ENCODE measurements at places on chromosomes 13 and 19. TPM values are rescaled to one million over a fixed set of nuclear protein-coding genes. Genes with fewer than 3 reads are reported as not detected.
A peak's percentile ranks its signal among the peaks of the same experiment; 100 is the strongest.

- DNase-seq: no peak
Measured at GRCh38 chr13:111539252-111539651, 218.8 kb downstream of the TEX29 start.

GRCh38 chr13:91247768-91248167 is 99.7 kb upstream of the MIR17HG start:
- DNase-seq: no peak

DNA sequence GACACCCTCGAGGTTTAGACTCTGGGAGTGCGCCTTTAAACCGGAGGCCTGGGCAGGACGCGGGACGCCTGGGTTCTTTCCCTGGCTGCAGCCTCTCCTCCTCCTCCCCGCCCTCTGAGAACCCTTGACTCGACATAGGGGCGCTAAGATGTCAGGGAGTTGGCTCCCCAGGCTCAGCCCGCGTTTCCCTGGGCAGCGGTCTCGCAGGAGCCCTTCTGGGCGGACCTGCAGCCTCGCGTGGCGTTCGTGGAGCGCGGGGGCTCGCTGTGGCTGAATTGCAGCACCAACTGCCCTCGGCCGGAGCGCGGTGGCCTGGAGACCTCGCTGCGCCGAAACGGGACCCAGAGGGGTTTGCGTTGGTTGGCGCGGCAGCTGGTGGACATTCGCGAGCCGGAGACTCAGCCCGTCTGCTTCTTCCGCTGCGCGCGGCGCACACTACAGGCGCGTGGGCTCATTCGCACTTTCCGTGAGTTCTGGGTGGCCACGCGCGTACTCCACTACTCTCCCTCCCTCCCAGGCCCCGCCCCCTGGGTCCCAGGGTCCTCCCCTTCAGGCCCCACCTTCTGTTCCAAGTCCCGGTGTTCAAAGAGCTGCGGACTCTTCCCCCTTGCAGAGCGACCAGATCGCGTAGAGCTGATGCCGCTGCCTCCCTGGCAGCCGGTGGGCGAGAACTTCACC is 1.3 kb downstream of the ICAM5 start:
- peak; percentile 40 for DNase-seq

DNA sequence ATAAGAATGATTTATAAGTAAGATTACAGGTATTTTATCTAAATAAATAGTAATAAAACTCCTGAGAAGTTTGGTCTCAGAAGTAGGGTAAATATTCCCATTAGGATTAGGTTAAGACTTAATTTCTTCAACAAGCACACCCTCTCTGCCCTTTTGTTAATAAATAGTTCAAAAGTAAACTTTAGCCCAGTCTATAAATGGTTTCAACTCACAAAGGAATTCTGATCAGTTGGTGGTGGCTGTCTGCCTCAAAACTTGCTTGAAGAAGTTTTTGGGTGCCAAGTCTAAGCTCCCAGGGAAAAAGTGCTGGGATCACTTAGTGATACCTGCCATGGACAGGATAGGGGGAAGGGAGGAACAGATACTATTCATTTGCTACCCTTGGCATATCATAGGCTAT is 22.9 kb downstream of the MBNL2 start:
- DNase-seq: no peak

Gene SHD
- total RNA-seq: not detected

GRCh38 chr13:111158136-111158805 is 43.2 kb downstream of the ARHGEF7 start:
- peak; percentile 7 for DNase-seq

DNA sequence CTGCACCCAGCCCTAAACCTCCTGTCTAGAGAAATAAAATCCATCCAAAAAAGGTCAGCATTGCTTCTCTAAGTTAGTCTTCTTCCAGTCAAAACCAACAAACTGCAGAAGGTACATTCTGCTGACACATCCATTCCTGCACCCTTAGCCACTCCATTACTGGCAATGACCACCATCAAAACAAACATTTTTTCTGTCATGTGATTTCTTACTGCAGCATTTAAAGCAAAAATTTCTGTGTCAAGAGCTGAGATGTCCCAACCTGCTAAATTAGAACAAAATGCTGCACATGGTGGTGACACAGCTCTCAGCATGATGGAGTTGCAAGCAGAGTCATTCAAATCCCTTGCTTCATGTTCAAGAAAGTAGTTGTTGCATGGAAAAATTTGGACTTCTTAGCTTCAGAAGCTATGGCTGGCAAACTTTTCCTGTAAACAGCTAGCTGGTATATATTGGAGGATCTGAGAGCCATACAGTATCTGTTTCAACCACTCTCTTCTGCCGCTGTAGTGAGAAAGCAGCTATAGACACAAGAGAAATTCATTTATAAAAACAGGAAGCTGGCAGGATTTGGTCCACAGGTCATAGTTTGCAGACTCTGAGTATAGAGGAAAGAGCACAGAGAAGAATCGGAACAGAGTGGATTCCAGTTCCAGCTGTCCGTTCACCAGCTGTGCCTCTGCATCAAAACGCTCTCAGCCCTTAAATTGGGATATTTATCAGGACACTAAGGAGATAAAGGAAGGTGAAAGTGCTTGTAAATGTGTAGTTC is 17.4 kb downstream of the RUBCNL start:
- peak; percentile 95 for DNase-seq

Gene RGCC
- 51.1 TPM for total RNA-seq

- DNase-seq: no peak
Measured at GRCh38 chr19:5251096-5252065, 89.2 kb downstream of the PTPRS start.

DNA sequence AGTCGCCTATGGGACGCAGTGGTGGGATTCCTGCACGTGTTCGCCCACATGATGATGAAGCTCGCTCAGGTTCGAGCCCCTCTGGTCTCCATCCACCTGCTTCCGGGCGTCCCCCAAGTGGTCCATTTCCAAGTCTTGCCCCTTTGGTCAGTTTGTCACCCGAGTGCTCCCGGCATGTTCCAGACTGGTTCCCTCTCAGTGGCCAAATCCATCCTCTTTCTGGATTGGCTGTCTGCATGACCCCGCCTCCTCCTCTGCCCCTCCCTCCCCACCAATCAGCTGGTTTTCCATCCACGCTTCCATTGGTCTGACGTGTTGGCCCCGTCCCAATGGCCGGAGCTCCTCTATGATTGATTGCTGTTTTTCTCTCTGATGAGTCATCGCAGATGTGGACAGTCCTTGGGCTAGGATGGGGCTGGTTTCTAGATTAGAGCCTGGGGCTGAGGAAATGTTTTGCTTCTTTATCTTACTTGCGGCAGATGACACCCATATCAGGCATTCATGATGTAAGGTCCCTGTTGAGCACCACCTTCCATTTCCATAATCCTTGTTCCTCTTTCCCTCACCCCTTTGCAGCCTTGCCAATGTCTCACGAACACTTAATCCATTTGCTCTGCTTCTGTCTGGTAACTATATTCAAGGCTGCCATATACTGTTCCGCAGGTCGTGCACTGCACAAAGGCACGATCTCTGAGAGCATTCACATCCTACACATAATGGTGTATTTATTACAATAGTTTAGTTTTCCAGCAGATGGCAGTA is 73.8 kb downstream of the MAP4K1 start:
- peak; percentile 80 for DNase-seq

Gene ING1
- total RNA-seq: 13.0 TPM

DNA sequence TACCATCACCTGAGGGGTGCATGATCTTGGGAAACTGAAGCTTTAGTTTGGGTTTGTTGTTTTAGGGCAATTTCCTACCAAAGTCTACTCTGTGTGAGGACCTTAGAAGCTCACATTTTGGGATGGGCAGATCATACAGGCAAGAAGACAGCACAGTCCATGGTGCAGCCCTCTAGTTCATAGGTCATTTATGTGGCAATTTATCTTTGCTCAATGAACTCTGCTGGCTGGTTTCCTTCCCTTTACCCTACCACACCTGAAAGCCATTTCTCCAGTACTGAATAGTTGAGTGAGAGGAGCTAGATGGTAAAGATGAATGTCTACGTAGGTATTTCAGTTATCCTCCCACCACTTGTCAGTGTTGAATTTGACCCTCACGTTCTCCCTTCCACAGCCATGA is 87.5 kb upstream of the KLF12 start:
- no peak for DNase-seq

- no peak for DNase-seq
Measured at GRCh38 chr19:18634612-18635297, 2.1 kb upstream of the KLHL26 start.

DNA sequence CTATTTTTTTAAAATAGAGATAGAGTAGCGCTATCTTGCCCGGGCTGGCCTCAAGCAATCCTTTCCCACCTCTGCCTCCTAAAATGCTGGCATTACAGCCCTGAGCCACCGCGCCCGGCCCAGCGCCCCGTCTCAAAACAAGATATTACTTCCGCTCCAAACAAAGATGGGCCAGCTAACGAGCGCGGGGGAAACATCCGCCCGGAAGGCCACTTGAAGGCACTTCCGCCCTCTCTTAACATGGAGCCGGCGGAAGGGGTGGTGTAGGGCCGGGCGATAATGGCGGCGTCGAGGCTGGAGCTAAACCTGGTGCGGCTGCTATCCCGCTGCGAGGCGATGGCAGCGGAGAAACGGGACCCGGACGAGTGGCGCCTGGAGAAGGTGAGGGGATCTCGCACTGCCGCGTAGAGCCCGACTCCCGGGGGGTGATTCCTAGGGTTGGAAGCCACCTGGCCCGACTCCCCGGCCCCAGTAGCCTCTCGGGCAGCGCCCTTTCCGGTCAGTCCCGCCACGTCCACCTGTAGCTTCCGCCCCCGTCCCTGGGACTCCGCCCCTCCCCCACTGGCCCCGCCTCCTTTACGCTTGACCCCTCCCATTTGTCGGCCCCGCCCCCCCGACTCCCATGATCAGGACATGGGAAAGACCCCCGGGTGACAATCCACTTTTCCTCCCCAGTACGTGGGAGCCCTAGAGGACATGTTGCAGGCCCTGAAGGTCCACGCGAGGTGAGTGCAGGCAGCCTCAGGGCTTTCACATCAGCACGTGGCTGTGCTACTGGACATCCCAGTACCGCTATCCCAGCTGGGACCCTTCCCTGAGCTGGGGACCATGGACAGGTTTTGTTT is at the start of gene USE1:
Gene USE1, plus strand, starts transcription at position 231 of the 845 bp plus-strand sequence. Its CDS starts 49 bp downstream, at position 280.
- peak; percentile 92 for DNase-seq

All from fibroblast of lung (primary cell).